Activated CD8-positive, alpha-beta memory T cell treated with anti-CD3 and anti-CD28 coated beads for 1 hour (primary cell): ENCODE measurements at places on chromosomes 3 and 15.

GRCh38 chr15:64701051-64701450 is 74.3 kb downstream of the RBPMS2 start:
- DNase-seq: no peak

DNA sequence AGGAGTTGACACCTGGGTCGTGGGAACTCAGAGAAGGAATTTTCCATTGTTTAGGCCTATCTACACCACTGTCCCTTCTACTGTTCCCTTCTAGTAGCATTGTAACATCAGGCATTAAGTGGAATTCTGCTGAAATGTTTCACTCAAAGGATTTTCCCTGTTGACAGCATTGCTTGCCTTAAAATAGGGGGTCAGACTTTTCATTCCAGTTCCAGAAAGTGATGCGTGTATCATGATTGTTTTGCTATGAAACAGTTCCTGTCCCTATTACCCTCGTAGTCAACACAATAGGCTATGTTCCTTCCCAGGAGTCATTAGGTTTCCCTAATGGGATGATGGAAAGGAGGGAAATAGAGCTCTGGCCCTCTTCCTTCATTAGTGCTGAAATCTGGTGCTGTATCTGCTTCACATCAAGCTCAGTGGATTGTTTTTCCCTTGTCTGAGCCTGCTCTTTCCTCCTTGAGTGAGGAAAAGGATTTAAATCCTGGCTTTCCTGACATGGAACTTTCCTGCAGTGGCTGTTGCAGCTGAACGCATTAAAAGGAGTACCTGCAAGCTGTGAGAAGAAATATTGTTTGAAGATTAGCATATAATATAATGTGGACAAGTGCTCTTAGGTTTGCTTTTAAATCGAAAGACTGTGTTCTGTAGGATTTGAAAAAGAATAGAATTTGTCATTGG is 195.9 kb downstream of the KLHL25 start:
- no peak for DNase-seq

DNA sequence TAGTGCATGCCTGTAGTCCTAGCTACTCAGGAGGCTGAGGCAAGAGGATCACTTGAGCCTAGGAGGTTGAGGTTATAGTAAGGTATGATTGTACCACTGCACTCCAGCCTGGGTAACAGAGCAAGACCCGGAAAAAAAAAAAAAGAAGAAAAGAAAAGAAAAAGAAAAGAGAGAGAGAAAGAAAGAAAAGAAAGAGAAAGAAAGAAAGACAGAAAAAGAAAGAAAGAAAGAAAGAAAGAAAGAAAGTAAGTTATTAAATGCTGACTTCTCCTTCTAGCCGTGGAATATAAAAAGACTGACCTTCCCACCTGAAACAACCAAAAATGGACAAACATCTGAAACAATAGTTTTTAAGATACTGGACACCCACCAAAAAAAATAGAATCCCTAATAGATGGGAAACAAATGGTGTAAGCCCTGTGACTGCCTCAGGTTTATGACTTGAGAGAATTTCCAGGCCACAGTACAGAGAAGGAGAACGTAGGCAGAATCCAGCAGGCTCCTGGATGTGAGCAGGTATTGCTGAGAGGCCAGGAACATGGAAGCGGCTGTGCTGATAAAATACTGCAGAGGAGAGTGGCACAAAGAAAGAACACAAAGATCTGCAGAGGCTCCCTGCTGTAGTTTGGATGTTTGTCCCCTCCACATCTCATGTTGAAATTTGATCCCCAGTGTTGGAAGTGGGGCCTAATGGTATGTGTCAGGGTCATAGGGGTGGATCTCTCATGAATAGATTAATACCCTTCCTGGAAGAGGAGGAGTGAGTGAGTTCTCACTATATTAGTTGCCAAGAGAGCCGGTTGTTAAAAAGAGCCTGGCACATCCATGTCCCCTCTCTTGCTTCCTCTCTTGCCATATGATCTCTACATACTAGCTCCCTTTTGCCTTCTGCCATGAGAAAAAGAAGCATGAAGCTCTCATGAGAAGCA is 41.8 kb upstream of the PRSS50 start:
- no peak for DNase-seq

DNA sequence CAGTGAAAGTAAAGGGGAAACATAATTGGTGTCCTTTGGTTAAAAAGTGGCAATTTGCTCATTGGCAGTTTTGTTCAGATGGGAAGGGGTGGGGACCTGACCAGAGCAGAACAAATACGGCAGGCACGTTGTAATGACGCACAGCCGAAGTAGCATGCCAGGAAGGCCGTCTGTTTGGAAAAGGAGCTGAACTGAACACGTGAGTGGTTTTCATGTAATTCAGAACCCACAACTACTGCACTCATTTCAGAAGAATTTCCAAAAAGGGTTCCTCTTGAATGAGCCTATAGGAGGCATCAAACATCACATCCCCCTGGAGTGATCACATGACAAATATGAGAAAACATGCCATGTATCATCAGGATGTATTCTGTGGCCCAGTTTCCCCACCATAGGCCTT is 42.9 kb upstream of the LMCD1 start:
- DNase-seq: no peak

DNA sequence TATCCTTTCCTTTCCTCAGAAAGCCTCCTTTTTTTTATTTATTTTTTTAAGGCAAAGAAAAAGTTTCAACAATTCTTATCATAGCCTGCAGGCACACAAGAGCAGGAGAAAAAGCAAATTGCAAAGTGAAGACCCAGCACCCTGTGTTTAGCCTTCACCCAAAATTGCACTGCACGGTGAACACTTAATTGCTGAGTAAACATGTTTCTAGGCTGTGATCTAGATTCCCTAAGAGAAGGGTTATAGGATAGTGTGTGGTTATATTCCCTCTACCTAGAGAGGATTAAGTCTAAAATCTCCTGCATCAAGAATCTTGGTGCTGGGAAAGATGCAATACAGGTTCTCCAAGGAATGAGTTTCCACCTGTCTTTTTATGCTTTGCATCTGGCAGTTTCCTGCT is 70.2 kb upstream of the BFSP2 start:
- no peak for DNase-seq

- no peak for DNase-seq
These were observed 483.0 kb downstream of the ROBO1 start for GRCh38 chr3:79284781-79285180.

DNA sequence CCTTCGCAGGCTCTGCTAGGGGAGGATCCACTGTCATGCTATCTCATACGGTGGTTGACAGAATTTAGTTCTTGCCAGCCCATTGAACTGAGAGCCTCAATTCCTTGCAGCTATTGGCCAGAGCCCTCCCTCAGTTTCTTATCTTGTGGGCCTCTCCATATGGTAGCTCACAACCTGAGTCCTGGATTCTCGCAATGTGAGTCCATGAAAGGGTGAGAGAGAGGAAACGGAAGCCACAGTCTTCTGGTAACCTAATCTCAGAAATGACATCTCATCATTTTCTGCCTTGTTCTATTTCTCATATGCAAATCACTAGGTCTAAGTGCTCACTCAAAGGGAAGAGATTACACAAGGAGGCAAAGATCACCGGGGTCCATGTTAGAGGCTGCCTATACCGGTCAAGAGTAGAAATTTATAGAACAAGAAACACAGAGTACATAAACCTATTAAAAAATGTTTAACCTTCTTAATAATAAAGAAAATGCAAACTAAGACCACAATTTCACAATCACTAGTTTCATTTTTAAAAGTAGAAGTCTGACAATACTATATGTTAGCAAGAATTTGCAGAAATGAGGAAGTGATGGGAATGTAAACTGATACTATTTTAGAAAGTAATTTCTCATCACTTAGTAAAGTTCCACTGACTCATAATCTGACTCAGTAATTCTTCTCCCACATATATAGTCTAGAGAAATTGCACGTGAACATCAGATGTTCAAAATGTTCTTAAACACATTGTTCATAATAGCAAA is 378.4 kb upstream of the AGTR1 start:
- DNase-seq: no peak

DNA sequence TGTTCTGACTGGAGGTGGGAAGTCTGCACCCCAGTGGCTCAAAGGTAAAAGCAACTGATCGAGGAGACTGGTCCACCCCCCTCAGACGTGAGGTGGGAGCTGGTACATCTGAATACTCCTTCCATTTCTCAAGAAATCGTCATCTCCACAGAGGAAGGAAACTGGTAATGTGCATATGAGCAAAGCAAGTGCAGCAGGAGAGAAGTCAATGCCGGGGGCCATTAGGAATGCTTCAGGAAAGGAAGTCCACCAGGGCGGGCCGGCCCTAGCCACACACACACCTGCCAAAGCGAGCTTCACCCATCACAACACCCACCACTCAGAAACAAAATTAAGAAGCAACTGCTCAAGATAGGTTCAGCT is 8.5 kb downstream of the TBC1D2B start:
- DNase-seq: no peak

DNA sequence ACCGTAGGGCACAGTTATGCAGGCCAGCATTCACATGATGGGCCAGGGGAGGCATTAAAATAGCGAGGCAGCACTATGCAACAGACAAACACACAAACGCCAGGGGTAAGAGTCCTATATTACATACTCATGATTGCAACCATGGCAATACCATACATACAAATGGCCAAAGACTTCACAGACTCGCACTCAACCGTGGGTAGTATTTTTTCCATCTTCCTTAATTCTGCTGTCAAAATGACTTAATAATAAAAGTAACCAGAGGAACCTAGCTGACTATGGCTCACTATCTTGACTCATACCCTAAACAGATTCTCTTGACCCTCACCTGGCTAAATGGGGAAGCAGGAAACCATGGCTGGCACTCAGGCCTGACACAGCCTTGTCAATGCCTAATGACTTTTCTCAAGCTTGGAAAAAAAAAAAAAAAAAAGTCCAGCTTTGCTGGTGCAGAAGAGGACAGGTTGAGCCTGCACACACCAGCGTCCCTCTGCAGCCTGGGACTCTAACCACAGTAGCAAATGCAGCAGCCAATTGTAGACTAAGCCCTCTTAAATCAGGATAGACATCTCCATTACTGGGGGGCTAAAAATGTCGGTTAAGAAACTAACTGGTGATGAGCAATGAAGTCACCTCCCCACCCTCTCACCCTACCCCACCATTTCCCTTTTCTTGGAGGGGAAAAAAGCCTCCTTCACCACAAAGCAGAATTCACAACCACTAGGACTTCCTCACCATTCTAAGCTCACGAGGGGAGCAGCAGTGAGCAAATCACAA is 23.1 kb downstream of the CCDC12 start:
- DNase-seq: no peak

DNA sequence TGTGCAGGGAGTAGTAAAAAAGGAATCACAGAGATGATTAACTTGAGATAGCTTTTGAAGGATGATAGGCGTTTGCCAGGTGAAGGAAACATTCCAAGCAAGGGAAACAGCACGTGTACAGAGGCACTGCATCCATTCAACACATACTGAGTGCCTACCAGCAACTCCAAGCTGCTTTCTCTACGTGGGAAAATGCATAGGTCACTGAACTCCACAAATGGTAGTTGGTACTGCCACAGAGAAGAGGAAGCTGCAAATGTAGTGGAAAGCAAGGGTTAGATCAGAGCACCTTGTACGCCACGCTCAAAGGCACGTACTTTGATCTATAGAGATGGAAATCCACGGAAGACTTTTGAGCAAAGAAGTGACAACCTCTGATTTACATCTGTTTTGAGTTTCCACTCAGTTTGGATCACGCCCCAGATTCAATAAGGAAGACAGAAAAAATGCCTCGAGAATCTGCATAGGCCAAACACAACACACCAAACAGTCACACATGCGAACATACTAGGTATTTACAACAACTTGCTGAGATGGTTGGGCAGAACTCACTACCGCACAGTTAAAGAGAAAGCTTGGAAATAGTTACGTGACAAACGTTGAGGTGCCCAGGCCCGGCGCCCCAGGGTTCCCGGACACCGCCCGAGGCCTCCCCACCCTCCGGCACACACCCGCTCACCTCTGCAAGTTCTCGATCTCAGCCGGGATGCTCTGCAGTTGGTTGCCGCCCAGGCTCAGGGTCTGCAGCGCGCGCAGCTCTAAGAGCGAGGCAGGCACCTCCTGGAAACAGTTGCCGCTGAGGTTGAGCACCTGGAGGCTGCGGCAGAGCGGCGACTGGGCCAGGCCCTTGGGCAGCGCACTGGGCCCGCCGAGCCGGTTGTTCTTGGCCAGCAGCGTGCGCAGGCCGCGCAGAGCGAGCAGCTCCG is 826 bp downstream of the LRRC58 start:
- DNase-seq: no peak

GRCh38 chr3:43867436-43868072 is 176.8 kb downstream of the ABHD5 start:
- no peak for DNase-seq

- no peak for DNase-seq
These were observed 491.3 kb downstream of the TAFA4 start for GRCh38 chr3:68441054-68441453.

DNA sequence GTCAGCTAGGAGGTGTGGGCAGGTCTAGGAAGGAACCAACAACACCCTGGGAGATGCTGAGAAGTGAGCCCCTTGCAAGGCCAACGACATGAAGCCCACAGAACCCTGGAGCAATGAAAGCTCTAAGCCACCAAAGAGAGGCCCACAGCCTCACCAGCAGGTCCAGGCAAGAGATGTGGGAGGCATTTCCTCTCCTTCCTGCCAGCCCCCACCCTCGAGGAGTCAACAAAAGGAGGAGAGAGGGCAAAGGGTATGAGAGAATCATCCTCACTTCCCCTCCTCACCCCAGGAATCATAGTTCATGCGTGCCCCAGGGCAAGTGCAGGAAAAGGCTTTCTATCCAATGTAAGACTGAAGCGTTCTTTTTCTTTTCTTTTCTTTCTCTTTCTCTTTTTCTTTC is 195.8 kb downstream of the SHQ1 start:
- DNase-seq: no peak

- no peak for DNase-seq
These were observed 536 bp downstream of the ATP10A start for GRCh38 chr15:25862472-25863110.

DNA sequence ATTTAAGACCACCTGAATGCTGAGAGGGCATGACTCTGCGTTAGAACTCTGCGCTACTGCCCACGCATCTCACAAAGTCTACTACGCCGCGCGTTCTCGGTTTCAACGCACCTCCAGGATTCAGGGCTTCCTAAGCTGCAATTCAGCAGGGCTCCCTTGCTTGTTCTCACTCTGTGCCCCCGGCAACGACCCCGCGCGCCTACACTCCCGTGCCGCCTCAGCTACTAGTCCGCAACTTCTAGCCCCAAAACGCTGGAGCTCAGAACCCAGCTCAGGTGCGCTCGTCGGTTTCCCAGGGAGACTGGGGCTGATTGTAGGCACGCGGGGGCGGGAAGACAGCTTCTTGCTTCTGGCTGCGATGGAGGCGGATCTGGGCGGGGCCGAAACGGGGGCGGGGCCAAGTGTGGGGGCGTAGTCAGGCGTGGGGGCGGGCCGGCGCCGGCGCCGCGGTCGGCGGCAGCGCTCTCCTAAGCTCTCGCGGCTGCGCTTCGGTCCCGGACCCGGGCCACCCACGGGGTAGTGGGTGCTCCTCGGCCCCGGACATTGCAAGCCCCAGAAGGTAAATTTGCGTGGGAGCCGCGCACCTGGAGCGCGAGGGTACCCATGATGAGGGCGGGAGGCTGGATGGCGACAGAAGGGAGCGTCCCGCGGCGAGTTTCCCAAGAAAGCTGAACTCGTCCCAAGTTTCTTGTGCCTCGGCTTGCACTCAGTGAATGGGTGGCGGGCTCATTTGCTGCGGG is at the start of gene ARHGEF26:
Gene ARHGEF26 (plus strand): TSS at position 430 of the 740 bp plus-strand sequence. CDS start 603 bp downstream, outside the sequence.
- peak; percentile 6 for DNase-seq

- no peak for DNase-seq
These were observed 50.1 kb upstream of the MCF2L2 start for GRCh38 chr3:183478501-183478900.
